ENCODE measurements at places on chromosomes 7 and 10. TPM values are rescaled to one million over a fixed set of nuclear protein-coding genes. Genes with fewer than 3 reads are reported as not detected.

DNA sequence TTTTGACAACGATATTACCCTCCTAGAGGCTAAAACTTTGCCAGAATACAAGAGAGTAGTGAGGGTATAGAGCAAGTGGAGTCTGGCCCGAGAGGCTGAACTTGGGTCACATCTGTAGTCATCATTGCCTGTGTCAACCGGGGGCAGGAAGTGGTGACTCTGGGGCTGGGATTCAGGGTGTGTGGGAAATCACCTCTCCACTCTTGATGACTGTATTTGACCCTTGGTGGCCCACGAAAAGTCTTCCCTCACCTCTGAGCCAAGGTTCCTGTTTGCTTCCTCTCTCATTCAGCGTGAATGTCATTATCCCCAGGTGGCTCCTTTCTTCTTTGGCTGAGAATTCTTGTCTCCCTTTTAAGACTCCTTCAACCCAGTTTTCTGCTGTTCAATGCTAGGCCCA is 240.4 kb downstream of the ABCA13 start:
- DNase-seq = no peak
- H3K4me1 ChIP-seq = no peaks in the 10 kb centered on the region
- H3K36me3 ChIP-seq = no peaks in the 10 kb centered on the region
- no peak overlapping the region for H3K27ac ChIP-seq

DNA sequence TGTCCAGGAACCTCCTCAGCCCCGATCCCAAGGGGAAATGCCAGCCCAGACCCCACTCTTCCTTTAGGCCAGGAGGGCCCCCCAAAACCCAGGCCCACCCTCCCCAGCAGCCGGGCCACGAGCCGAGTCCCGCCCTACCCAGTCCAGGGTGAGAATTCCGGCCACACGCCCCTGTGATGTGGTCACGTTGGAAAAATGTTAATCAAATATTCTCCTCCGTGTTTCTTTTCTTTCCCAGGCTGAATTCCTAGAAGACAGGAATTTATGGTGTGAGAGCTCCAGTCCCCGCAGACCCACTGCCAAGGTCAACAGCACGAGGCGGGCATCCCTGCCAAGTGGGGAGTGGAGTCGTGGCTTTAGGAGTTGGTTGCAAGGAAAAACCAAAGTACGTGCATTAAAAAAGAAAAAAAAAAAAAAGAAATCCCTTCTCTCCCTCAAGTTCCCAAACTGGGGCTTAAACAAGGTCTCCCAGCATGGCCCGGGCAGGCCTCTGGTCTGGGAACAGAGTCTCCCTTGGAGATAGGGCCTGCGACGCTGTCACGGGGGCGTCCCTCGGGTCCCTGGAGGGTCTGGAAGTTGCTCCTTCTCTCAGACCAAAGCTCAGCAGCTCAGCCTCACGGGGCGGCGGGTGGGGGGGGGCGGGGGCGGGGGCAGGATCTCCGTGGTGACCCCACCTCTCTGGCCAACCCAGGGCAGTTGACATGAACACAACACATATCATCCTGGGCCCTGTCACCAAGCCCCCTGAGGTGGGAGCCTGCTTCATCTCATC is 28.1 kb upstream of the ELN start:
- no peak overlapping the region for H3K4me3 ChIP-seq
- no peaks in the 10 kb centered on the region for H3K27me3 ChIP-seq

DNA sequence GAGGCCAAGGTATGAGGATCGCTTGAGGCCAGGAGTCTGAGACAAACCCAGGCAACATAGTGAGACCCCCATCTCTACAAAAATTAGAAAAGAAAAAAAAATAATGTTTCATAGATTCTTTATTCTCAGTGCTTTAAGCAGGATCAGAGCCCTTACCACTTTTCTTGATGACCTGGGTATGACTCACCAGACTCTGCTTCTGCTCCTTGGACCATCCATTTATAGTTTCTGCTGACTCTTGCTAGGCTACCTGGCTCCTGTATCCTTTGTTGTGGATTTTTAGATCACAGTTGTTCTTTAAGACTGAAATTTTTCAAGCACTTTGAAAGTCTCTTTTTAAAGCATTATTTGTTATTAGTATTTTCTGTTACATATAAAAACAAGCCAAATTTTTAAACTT is 411.1 kb downstream of the GFRA1 start:
- H3K27me3 ChIP-seq = no peaks in the 10 kb centered on the region
- DNase-seq = no peak
- H3K36me3 ChIP-seq = no peaks in the 10 kb centered on the region
- no peaks in the 10 kb centered on the region for H3K4me1 ChIP-seq
- no peak overlapping the region for H3K27ac ChIP-seq
- no peak overlapping the region for H3K4me3 ChIP-seq

OR2A5 gene
- total RNA-seq = not detected

DNA sequence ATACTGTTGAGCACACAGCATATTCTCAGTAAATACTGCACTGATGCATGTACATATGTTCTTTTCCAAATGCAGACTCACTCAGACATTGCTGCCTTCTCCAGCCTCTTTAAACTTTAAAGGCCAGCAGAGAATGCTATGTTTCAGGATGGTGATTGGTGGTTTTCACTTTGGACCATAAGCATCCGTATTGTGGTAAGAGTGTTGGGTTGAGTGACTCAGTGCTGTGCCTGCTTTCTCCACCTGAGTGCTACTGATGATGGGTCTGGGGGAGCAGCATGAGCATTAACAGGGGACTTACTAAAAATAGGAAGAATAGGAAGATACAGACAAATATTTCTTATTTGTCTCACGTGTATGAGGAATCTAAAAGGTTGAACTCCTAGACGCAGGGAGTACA is 56.3 kb upstream of the ZNF92 start:
- H3K27me3 ChIP-seq = no peaks in the 10 kb centered on the region
- H3K36me3 ChIP-seq = no peaks in the 10 kb centered on the region
- no peak overlapping the region for H3K27ac ChIP-seq
- H3K4me3 ChIP-seq = no peak overlapping the region
- DNase-seq = no peak
- H3K4me1 ChIP-seq = no peaks in the 10 kb centered on the region

ZNF248 gene
- 9.2 TPM for total RNA-seq

GRCh38 chr10:19936289-19936688 is 120.1 kb downstream of the PLXDC2 start:
- no peak for DNase-seq
- H3K36me3 ChIP-seq = no peaks in the 10 kb centered on the region

DNA sequence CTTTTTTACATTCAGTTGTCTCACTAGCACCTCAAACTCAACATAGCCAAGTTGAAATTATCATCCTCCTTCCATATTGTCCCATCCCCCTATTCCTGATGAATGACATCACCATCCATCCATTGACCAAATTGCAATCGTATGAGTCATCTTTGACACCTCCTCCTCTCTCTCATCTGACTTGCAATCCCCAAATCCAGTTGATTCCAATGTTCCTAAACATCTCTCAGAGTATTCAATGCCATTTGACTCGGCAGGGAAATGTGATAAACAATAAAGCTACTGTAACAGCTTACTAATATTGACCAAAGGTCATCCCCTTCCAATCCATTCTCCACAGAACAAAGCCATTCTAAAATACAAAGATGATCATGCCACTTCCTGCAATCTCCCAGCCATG is 1047.8 kb downstream of the NRG3 start:
- no peak overlapping the region for H3K4me3 ChIP-seq
- no peak for DNase-seq
- no peaks in the 10 kb centered on the region for H3K27me3 ChIP-seq
- H3K27ac ChIP-seq = no peak overlapping the region

DNA sequence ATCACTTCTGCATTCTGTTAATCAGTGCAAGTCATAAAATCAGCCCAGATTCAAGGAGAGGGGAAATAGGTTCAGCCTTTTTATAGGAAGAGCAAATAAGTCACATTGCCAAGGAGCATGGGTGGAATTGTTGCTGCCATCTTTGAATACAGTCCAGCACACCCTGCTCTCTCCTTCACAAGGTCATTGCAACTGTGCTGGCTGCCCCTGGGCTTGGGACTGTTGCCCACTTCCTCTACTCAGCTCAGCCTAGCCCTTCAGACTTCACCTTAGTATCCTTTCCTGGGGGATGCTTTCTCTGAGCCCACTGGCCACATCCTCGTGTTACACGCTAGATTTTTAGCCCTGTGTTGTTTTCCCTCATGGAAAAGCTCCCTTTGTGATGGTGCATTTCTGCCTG is 527.7 kb downstream of the GALNT17 start:
- no peaks in the 10 kb centered on the region for H3K4me1 ChIP-seq
- no peak overlapping the region for H3K4me3 ChIP-seq
- H3K36me3 ChIP-seq = no peaks in the 10 kb centered on the region
- H3K27me3 ChIP-seq = no peaks in the 10 kb centered on the region
- no peak for DNase-seq

DNA sequence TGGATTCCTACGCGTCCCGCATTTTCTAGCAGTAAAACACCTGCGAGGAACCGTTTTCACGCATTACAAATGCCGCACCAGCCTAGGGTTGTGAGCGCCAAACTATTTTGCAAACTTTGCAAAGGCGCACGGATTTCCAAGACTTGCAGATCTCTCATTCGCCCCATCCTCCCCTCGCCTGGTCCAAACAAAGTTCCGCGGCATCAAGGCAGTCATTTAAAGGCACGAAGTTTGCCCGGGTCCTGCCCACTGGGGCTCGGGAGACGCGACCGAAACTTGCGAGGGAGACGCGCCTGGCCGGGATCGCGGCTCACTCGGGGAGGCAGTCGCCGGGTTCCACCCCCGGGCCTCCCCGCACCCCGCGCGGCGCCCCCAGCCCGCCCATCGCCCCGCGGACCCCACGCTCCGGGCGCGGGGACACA is 613 bp downstream of the USP6NL start:
- H3K4me1 ChIP-seq = no peaks in the 10 kb centered on the region
- H3K27ac ChIP-seq = peak overlapping the region; percentile 87
- no peaks in the 10 kb centered on the region for H3K36me3 ChIP-seq

- H3K4me1 ChIP-seq = no peaks in the 10 kb centered on the region
- H3K27me3 ChIP-seq = no peaks in the 10 kb centered on the region
- DNase-seq = no peak
- no peaks in the 10 kb centered on the region for H3K36me3 ChIP-seq
These were observed 295.2 kb downstream of the PTEN start for GRCh38 chr10:88158526-88159122.

- no peak overlapping the region for H3K4me3 ChIP-seq
- H3K27ac ChIP-seq = no peak overlapping the region
These were observed 396.2 kb upstream of the IGFBP3 start for GRCh38 chr7:46317256-46317655.

DNA sequence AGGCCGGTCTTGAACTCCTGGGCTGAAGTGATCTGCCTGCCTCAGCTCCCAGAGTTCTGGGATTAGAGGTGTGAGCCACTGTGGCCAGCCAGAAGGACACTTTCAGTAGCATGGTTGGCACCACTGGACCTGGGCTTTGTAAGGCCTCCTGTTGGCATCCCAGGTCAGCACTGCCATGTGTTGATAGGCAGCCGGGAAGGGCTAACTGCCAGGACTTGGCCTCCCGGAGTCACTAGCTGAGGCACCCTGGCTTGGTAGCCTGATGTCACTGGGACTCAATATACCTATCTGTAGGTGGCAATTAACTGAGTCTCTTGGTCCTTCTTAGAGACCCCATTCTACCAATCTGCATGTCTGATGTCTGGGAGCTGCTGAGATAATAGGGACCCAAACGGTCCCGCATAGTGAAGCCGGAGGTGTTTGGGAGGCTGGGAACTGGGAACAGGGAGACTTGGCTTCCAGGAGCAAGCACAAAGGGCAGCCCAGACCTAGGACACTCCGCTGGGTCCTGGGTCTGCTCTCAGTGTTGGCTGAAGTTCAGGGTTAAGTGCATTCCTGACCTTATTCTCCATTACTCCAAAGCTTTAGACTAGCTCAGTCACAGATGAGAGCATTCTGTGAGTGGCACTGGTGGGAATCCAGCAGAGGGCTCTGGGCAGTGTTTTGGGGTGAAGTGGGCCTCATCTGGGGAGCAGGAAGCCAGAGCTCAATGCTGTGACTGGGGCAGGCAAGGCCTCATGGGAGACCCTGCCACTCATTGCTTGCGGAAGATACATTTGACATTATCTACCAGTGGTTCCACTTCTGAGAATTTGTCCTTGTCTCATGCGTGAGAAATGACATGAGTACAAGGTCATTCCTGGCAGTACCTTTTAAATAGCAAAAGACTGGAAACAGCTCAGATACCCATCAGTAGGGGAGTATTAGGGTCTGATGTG is 2.7 kb downstream of the LHPP start:
- no peaks in the 10 kb centered on the region for H3K27me3 ChIP-seq
- H3K36me3 ChIP-seq = no peaks in the 10 kb centered on the region
- peaks cover 29% of the 10 kb centered on the region for H3K4me1 ChIP-seq

PPP1R3A gene
- 97.9 TPM for total RNA-seq

DNA sequence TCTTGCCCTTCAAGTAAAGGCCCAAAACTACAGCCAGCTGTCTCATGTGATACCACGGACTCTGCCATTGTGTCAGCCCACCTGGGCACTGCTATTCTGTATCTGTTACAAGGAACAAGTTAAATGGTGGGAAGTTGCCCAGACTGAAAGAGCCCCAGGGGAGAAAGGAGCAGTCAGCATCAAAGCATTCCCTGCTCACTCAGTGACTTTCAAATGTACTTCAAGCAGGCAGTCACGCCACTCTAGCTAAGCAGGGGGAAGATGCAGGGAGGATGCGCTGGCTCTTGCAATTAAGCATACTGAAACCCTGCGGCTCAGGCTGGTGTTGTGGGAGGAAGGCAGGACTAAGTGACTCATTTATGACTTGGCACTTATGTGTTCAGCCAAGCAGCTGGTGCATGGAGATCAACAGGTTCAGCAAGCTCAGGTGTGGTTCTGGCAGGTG is 1249.6 kb downstream of the TYW1 start:
- H3K27ac ChIP-seq = no peak overlapping the region
- no peaks in the 10 kb centered on the region for H3K4me1 ChIP-seq
- no peak overlapping the region for H3K4me3 ChIP-seq
- no peak for DNase-seq
- no peaks in the 10 kb centered on the region for H3K36me3 ChIP-seq

CCDC6 gene
- total RNA-seq = 19.1 TPM

DNA sequence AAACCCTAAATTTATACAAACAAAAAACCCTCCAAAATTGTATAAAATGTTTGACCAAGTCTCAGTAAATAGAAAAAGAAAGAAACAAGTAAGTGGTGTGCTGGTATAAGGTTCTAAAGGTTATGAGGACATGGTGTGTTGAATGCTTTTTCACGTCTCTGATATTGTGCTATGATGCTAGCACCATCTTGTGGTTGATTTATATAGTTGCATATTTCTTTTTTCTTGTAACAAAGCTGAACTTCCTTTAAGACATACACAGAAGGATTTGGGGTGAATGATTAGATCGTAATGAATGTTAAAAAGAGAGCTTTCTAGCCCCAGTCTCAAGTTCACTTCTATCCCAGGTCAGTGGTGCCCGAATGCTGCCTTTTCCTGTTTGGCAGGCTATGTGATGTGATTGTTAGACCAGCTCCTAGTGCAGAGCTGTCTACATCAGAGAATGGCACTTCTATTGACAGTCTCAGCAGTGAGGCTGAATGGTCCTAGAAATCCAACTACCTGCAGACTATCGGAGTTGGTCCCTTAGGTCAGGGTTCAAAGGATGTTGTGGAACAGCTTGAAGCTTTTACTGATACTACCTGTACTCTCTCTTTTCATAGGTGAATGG is 25.0 kb downstream of the VTI1A start:
- no peaks in the 10 kb centered on the region for H3K36me3 ChIP-seq
